ENCODE measurements at places on chromosomes 7 and 10.

DNA sequence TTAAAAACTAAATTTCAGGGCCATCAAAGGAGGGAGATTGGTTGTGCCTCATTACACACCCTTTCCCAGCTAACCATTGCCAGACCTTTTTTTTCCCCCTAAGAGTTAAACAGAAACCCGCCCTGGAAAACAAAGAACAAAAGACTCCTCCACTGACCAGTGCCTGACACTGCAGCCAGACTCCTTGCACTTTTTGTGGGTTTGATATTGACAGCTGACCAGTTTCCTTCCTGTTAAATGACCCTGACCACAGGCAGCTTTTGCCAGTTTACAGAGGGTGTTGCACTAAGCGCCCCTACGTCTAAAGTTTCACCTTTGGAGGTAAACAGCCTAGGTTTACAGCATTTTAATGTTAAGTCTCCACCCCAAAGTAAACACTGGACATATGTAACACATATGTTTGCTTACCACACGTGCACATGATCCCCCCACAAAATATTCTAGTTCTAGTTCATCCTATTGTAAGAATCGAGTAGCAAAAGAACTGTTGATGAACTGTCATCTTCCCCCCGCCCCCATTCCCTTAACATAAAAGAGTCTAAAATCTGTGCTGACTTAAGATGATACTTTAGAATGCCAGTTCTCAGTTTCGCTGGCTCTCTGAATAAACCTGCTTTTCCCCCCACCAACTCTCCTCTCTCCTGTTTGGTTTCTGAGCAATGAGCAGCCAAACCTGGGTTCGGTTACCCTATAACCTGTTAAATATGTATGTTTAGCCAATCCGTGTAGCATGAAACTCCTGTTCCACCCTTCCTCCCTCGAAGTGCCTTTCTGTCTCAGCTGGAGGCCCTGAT lies 38.0 kb downstream of the FOXI2 start:
- no peak for DNase-seq

- DNase-seq = peak; percentile 87
These were observed 1.5 kb downstream of the ADGRA1 start for GRCh38 chr10:133088956-133089800.

DNA sequence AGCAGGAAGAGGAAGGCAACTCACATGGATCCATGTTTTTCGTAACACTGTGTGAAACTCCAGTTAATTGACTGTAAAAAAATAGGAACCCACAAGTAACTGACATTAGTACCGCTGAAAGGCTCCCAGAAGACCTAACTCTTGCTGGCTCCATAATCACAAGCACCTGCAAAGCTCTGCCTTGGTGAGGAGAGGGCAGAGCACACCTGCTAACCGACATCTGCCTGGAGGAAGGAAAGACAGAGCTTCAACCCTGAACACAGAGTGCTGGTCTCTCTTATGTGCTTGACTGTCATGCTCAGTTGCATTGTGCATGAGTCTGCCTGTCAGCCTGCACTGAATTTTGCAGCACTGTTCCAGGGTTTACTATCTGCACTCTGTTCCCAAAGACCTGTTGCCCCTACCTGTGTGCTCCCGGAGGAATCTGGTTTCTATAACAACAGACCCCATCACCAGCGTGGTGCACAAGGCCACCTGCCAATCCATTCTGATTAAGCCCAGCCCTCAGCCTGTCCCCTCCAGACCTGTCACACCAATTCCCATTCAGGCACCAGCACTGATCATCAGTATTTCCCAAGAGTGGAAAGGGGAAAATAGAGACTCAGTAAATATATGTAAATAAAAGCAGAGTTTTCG lies 63.1 kb upstream of the ANKRD1 start:
- DNase-seq = no peak

DNA sequence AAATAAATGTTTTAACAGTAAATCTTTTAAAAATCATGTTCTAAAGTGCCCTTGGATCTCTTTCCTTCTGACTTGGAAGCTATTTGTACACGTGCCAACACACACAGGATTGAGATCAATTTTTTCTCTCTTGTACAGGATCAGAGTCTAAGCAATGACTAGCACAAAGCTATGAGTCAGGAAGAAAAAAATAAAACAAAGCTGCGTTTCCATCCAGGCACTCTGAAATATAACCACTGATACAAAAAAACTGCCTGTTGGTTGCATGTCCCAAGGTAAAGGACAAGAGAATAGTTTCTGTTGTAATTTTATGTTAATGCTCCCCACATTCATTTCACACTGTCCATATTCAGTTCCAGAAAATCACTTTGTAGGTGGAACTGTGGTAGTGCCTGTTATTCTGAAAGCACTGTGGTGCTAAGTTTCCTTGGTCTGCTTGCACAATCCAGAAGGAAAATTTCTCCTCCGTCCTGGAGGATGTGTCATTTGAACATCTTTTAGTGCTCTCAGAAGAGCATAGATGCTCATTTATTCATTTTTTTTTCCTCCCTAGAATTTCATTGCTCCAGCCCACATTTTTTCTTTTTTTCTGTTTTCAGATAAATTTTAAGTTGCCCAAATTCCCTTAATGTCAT lies 113.4 kb downstream of the PLXDC2 start:
- no peak for DNase-seq

- no peak for DNase-seq
These were observed 162.8 kb upstream of the ZMIZ1 start for GRCh38 chr10:78905957-78906308.

- no peak for DNase-seq
These were observed 1.4 kb downstream of the SMO start for GRCh38 chr7:129189661-129190310.

DNA sequence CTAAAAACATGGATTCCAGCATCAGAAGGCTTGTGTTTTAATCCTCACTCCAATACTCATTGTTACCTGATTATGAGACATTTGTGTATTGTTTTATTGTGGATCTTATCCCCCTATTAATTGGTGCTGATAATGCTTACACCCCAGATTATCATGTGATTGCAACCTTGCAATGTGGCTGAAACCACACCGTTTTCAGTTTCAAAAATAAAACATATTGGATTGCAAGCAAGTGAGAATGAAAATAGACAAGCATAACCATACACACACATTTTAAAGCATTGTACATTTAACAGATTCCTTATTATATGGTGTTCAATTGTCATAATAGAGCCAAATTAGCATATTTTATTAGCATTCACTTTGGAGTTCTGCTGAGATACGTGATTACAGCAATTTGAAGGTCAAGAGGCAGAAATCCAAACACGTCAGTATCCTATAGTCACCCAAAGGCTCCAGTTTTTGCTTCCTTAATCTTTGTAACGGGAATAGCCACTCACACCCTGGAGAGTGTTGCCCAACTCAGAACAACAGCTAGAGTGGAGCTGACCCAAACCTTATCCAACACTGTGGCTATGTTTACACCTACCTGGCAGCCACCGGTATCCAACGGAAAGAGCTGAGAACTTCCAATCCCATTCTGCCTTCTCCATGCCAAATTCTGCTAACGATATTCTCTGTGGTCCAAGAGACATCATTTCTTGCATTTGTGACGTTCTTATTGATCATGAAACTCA lies 317.1 kb upstream of the KLF6 start:
- no peak for DNase-seq

GRCh38 chr10:58177362-58177947 lies 90.2 kb downstream of the IPMK start:
- DNase-seq = peak; percentile 38

DNA sequence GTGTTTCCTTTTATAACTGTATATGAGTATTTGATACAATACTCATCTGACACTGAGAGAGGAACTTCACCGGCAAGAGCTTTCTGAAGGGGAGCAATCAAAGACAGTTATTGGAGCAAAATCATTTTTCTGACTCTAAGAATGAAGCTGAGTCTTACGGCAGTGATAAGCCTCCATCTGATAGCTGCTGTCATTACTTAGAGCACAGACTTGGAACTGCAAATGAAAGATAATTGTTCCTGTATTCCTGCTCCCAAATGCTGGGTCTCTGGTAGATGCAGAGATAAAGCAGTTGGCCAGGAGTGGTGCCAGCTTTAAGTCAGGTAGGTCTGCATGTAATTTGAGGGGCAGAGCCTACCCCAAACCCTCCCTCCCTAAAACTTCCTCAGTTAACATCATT lies 2.3 kb upstream of the PALS2 start:
- DNase-seq = no peak

DNA sequence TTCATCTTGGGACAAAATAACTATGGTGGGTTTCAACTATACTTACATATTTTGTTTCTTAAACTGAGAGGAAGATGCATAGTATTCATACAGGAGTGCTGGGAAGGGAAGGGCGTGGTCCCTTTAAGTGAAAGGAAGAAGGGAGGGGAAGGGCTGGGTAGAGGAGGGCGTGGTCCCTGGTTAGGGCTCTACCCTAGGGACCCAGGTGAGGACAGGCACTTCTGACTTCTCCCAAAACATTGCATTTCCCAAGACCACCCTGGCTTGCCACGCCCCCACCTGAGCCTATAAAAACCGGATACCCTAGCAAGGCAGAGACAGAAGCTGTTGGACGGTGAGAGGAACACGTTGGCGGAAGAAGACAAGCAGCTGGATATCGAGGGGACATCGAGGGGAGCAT lies 157.6 kb upstream of the PLXNA4 start:
- no peak for DNase-seq

- no peak for DNase-seq
These were observed 318.4 kb downstream of the GLRX3 start for GRCh38 chr10:130454543-130455000.

- no peak for DNase-seq
These were observed 143.0 kb downstream of the NEURL1 start for GRCh38 chr10:103636492-103636891.

GRCh38 chr7:34192906-34193305 lies 287.6 kb downstream of the BMPER start:
- DNase-seq = no peak

- DNase-seq = peak; percentile 63
These were observed 11.0 kb upstream of the DNTT start for GRCh38 chr10:96292971-96293920.

Measured in midbrain (tissue), 1 donor.